Left ventricle myocardium inferior (tissue), 1 donor: ENCODE measurements at places on chromosomes 11 and 22.

DNA sequence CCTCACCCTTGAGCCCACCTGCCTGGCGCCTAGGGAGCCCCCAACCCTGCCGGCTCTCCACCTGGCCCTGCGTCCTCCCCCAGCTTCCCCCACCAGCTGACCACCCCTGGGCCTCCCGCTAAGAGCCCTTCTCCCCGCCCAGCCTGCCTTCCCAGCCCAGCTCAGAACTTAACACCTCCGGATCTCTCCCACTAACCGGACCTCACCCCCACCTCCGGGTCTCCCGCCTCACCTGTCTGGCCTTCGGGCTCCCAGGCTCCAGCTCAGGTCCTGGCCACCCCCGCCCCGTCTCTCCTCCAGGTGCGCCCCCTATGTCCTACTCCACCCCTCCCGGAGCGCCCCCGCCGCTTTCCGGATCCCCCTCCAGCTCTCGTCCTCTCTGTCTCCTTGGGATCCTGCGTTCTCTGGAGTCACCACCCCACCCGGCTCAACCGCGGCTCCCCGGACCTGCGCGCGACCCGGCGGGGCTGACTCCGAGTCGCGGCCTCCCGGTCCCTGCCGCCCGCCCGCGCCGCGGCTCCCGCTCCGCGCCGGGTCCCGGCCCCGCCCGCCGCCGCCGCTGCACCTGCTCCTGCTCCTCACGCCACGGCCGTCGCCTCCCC is at the start of gene KCNJ11:
Gene KCNJ11, minus strand, starts transcription at position 51 of the 602 bp plus-strand sequence. CDS start 568 bp downstream, outside the sequence.
- peak within 1 kb of the TSS; percentile 78 for H3K27ac ChIP-seq
- DNase-seq, result no peak
- peaks cover 44% of the 10 kb centered on the region for H3K4me1 ChIP-seq

DNA sequence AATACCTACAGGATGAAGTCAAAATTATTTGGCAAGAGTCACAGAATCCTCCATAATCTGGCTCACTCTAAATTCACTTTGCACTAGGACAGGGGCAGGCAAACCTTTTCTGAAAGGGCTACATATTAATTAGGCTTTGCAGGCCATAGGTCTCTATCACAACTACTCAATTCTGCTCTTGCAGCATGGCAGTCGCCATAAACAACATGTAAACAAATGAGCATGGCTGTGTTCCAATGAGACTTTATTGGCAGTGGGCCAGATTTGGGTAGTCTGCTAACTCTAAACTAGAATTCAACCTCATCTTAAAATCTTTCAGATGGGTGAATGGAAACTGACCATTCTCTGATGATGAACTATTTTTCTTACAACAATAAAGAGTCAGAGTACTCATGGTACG is 5.8 kb downstream of the THRSP start:
- no peaks in the 10 kb centered on the region for H3K27me3 ChIP-seq
- no peak overlapping the region for H3K4me3 ChIP-seq
- no peak for DNase-seq
- H3K27ac ChIP-seq, result peak overlapping the region; percentile 49
- peaks cover 37% of the 10 kb centered on the region for H3K36me3 ChIP-seq
- H3K4me1 ChIP-seq, result peaks cover 51% of the 10 kb centered on the region

- peaks cover 17% of the 10 kb centered on the region for H3K27me3 ChIP-seq
- H3K36me3 ChIP-seq, result no peaks in the 10 kb centered on the region
- no peak for DNase-seq
These were observed 63.4 kb downstream of the RCN1 start for GRCh38 chr11:32154275-32154674.

- H3K36me3 ChIP-seq, result no peaks in the 10 kb centered on the region
- H3K4me3 ChIP-seq, result no peak overlapping the region
- H3K4me1 ChIP-seq, result peaks cover 16% of the 10 kb centered on the region
- no peak for DNase-seq
These were observed 58.4 kb upstream of the PSMA1 start for GRCh38 chr11:14578541-14578956.

DNA sequence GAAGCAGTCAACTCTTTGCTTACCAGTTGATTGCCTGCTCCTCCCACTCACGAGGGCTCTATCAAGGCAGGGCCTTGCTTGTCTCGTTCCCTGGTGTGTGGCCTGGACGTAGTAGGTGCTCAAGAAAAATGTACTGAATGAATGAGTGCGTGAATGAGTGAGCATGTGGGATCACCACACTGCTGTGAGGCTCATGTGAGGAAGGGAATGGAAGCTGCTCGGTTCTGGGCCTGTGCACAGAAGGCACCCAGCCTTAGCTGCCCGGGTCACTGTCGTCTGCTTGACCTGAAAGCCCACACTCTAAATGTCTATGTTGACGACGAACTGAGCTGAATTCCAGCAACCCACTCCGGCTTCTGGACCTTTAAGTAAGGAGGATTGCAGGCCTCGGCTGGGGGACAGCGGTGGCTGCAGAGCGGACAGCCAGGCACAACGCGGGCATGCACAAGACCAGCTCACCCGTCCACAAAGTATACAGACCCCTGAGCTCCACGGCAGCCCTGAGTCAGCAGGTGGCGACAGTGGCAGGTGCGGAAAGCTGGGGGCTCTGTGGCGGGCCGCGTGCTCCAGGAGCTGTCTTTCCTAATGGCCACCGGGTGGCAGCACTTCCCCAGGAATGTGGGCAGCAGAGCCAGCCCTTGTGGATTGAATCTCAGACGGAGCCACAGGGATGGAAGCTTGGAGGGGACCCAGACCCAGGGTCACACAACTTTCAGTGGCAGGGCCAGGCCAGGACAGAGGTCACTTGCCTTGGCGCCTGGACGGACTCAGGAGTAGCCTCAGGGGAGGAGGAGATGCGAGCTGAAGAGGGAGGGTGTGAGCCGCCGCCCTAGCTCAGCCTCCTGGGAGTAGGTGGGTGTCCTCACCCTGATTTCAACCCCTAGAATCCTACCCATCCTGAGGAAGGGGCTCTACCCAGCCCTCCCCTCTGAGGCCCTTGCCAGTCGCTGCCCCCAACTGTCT is 5.0 kb upstream of the PICK1 start:
- peaks cover 15% of the 10 kb centered on the region for H3K4me1 ChIP-seq
- peak; percentile 80 for DNase-seq
- H3K27me3 ChIP-seq, result peaks cover 4% of the 10 kb centered on the region
- H3K4me3 ChIP-seq, result no peak overlapping the region
- H3K36me3 ChIP-seq, result no peaks in the 10 kb centered on the region

DNA sequence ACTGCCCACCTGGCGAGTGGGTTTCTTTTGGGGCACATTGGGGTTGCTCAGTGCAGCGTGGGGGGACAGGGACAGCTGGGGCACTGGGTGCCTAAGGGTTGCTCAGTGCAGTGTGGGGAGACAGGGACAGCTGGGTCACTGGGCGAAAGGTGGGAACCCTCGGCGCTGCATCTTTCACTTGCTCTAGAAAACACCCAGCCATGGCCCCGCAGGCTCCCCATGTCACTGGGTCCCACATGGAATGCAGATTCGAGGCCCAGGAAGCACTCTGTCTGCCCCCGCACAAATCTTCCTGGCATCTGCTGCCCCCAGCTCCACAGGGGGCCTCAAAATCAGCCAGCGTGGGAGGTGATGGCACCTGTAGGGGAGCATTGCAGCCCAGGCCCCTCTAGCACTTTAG is 229.3 kb downstream of the BRD1 start:
- DNase-seq, result no peak
- H3K27ac ChIP-seq, result no peak overlapping the region
- no peaks in the 10 kb centered on the region for H3K36me3 ChIP-seq
- peaks cover 2% of the 10 kb centered on the region for H3K4me1 ChIP-seq
- H3K27me3 ChIP-seq, result peaks cover 19% of the 10 kb centered on the region

- H3K4me3 ChIP-seq, result no peak overlapping the region
These were observed 751 bp downstream of the MS4A10 start for GRCh38 chr11:60785806-60786361.

- DNase-seq, result no peak
- H3K27me3 ChIP-seq, result no peaks in the 10 kb centered on the region
- H3K4me3 ChIP-seq, result no peak overlapping the region
- peaks cover 22% of the 10 kb centered on the region for H3K4me1 ChIP-seq
- no peaks in the 10 kb centered on the region for H3K36me3 ChIP-seq
These were observed 16.6 kb downstream of the GDPD5 start for GRCh38 chr11:75509020-75509720.

DNA sequence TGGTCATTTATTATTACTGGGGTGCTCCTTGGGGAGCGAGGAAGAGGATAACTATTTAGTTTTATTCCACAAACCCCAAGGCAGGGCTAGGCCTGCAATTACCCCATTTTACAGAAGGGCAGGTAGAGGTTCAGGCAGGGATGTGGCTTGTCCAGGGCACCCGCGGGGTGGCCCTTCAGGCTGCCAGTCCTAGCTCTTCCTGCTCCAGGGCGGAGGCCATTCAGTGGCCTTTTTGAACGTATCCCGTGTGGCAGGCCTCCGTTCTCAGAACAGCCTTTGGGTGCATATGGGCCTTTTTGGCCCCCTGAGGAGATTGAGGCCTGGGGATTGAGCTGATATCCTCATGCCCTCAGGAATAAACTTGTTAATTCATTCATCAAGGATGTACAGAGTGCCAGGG is 66.2 kb downstream of the MPPED1 start:
- no peak for DNase-seq
- no peak overlapping the region for H3K27ac ChIP-seq
- no peaks in the 10 kb centered on the region for H3K4me1 ChIP-seq
- H3K36me3 ChIP-seq, result no peaks in the 10 kb centered on the region
- no peak overlapping the region for H3K4me3 ChIP-seq
